ENCODE measurements at places on chromosomes 1 and 21. TPM values are rescaled to one million over a fixed set of nuclear protein-coding genes. Genes with fewer than 3 reads are reported as not detected.

- no peak for DNase-seq
Observed at GRCh38 chr1:160161965-160162705, 10.7 kb downstream of the ATP1A4 start.

The AIRE gene
- 0.17 TPM for total RNA-seq

GRCh38 chr1:212235857-212236256 is 49.4 kb upstream of the PPP2R5A start:
- no peak for DNase-seq

GRCh38 chr1:119544165-119544762 is 37.3 kb downstream of the HSD3B1 start:
- DNase-seq, result no peak

The OR2T11 gene
- total RNA-seq, result not detected

The YARS1 gene
- 28.5 TPM for total RNA-seq

The SLC30A2 gene
- total RNA-seq, result 166 TPM

GRCh38 chr1:7885513-7886404 is 32.9 kb upstream of the UTS2 start:
- DNase-seq, result peak; percentile 76

The MYOM3 gene
- total RNA-seq, result 1.7 TPM

DNA sequence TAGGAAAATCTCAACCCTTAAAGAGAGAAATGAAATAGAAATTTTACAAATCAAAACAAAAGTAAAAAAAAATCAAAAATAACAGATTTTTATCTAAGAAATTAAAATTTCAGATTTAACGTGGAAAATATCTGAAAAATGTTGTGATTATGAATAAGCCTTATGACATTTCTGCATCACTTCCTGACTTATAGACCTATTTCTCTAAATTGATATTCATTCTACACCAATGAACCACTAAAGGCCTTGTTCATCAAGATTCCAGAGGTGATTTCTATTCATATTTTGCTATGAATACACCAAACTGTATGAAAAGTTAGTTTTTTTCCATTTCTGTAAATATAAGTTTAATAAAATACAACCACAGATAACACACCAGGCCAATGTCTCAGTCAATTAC is 261.5 kb downstream of the SMYD3 start:
- DNase-seq, result no peak

- DNase-seq, result no peak
Observed at GRCh38 chr1:117335376-117336086, 31.7 kb upstream of the MAN1A2 start.

The ADCY10 gene
- total RNA-seq, result 0.81 TPM

The CR1L gene
- total RNA-seq, result not detected

GRCh38 chr1:2204415-2205190 is 10.0 kb upstream of the FAAP20 start:
- peak; percentile 74 for DNase-seq

The DISP1 gene
- 27.4 TPM for total RNA-seq

- DNase-seq, result no peak
Observed at GRCh38 chr1:171858696-171859095, 17.4 kb downstream of the DNM3 start.

The ZP4 gene
- total RNA-seq, result not detected

DNA sequence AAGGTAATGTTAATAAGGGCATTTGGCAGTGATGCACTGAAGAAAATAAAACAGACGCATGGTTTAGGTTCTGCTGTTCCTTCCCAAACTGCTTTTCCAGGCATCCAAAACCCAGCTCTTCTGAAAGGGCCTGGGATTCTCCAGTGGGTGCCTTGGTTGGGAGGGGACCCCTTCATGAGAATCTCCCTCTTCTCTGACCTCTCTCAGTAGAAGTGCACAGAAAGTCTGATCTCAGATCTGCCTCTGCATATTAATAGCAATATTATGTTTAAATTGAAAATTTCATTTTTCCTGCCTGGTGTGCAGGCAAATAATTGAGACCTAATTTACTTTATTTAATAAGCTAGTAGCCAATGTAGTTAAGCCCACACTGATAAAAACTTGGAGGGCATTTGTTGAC is 260.6 kb downstream of the CAMTA1 start:
- no peak for DNase-seq

The HHIPL2 gene
- total RNA-seq, result 2.0 TPM

GRCh38 chr21:39915881-39916280 is 48.6 kb downstream of the PCP4 start:
- DNase-seq, result no peak

The NEGR1 gene
- 26.9 TPM for total RNA-seq

The STXBP3 gene
- total RNA-seq, result 73.8 TPM

The RNU1-4 gene
- 1,358 TPM for total RNA-seq

- DNase-seq, result no peak
Observed at GRCh38 chr1:100883963-100884362, 10.7 kb downstream of the EXTL2 start.

The MSH4 gene
- total RNA-seq, result 0.32 TPM

The NUP210L gene
- total RNA-seq, result 0.06 TPM

The FCGR1A gene
- total RNA-seq, result 13.2 TPM

GRCh38 chr21:36701756-36702621 is 3.1 kb downstream of the SIM2 start:
- no peak for DNase-seq

The NUAK2 gene
- 6.7 TPM for total RNA-seq

GRCh38 chr1:8910331-8910730 is 31.8 kb upstream of the ENO1 start:
- no peak for DNase-seq

GRCh38 chr1:46643368-46643775 is 24.8 kb downstream of the ATPAF1 start:
- no peak for DNase-seq

The MEF2D gene
- 57.8 TPM for total RNA-seq

The CELA3B gene
- 13.7 TPM for total RNA-seq

The KIAA1614 gene
- total RNA-seq, result 7.7 TPM

The FMO2 gene
- total RNA-seq, result 3.5 TPM

GRCh38 chr1:190935925-190936324 is 458.3 kb upstream of the BRINP3 start:
- DNase-seq, result no peak

DNA sequence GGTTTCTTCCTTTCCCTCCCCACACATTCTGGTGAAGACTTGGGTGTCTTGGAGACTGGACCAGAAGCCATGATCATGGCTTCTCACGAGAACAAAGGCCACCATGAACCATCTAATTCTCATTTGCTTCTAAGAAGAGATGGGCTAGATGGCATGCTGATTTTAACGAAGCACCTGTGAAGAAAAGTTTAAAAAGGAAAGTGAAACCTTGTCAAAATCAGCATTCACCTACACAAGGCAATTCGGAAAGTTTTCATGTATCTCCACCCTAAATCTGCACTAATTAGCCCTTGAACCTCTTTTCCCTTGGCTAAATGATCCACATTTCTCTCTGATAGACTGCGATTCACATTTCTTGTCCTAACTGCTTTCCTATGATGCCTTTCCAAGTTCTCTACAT is 114.3 kb upstream of the RAVER2 start:
- no peak for DNase-seq

GRCh38 chr1:232493869-232494268 is 136.1 kb downstream of the SIPA1L2 start:
- DNase-seq, result no peak

The S100A7 gene
- not detected for total RNA-seq

- no peak for DNase-seq
Observed at GRCh38 chr1:220747437-220748088, 559 bp upstream of the MTARC2 start.

The TP73 gene
- total RNA-seq, result 0.17 TPM

GRCh38 chr1:9338397-9339246 is 45.9 kb downstream of the SPSB1 start:
- no peak for DNase-seq

The MACF1 gene
- 404 TPM for total RNA-seq

DNA sequence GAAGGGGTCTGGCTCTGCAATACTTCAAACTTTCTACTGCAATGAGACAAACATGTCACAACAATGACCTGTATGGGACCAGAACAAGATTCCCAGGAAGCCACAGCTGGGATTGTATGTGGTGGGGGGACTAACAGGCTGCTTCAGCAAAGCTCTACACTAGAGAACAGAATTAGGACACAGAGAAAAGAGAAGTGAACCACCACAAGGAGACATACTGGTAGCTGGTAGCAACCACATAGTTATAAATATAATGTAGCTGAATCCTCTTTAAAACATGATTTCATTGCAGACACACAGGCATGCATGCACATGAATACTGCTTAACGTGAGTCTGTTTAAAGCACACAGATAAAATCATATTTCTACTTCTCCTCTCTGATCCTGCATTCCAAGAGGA is 3.5 kb upstream of the ILDR2 start:
- DNase-seq, result no peak

DNA sequence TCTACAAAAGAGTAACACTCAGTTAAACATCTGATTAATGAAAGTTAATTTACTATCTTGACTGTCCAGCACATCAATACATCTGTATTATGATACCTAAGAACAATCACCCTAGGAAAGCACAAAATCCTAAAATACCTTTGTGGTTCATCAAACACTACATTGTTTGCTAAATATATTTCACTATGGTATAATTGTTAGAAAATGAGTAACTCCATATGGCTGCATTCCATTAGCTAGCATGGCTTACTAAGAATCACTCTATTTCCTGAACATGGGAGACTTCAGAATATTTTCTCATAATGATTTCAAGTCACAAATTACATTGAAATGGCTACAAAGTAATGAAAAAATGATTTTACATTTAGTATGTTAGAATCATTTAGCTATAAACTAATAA is 12.5 kb downstream of the TRMT1L start:
- no peak for DNase-seq

GRCh38 chr1:21909787-21910503 is 27.2 kb downstream of the HSPG2 start:
- DNase-seq, result peak; percentile 60

DNA sequence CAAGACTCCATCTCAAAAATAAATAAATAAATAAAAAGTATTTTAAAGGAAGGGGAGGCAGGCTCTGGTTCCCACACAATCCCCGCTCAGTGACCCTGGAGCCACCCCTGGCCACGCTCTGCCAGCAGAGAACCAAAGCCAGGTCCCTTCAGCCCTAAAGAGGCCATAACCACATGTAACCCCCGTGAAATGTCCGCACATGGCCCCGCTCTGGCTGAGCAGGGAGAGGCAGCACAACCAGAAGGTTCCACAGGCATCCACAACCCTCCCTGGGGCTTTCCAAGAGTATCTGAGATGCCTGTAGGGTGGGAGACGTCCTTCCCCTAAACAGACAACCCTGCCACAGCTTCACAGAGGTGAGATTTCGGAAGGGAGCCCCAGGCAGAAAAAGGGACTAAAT is 1.4 kb upstream of the ARF1 start:
- no peak for DNase-seq

- DNase-seq, result no peak
Observed at GRCh38 chr1:196078691-196079090, 529.5 kb downstream of the KCNT2 start.

The HAO2 gene
- total RNA-seq, result 0.17 TPM

GRCh38 chr1:3064901-3065300 is 4.1 kb upstream of the PRDM16 start:
- no peak for DNase-seq

Measured in mucosa of gallbladder (tissue), 1 donor.